ENCODE measurements at places on chromosomes 4 and X.

GRCh38 chrX:101164766-101165590 is 54.6 kb upstream of the DRP2 start:
- H3K4me1 ChIP-seq = no peaks in the 10 kb centered on the region
- no peaks in the 10 kb centered on the region for H3K27me3 ChIP-seq
- DNase-seq = no peak
- H3K27ac ChIP-seq = no peak overlapping the region

DNA sequence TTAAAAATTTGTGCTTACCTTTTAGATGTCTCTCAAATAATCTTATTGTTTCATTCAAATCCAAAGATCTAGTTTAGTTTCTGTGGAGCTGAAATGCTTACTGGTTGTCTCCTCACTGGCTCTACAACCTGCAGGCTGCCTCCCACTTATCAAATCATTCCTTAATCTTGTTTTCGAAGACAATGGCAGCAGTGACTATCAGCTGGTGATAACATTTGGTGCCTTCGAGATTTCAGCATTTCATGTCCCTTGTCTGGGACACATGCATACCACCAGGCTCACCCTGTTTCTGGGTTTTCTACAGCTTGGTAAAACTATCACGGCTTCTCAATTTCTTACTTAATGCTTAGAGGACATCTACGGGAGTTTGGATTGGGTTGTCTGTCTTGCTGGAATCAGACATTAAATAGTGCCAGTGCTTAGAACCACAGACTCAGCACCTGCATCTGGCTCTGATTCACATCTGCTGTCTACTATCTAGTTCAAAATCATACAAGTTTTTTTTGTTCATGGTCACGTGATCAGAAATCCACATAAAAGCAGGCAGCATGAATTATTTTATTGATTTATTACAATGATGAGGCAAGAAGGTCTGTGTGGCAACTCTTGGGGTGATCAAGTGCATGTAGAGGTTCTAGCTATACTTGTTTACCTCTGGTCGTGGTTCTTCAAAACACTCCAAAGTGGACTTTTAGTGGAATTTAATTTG is 32.0 kb upstream of the SMARCAD1 start:
- no peak overlapping the region for H3K27ac ChIP-seq
- no peak for DNase-seq
- no peak overlapping the region for H3K4me3 ChIP-seq
- no peaks in the 10 kb centered on the region for H3K4me1 ChIP-seq
- no peaks in the 10 kb centered on the region for H3K27me3 ChIP-seq

GRCh38 chr4:184811526-184812198 is 14.1 kb downstream of the ACSL1 start:
- DNase-seq = peak; percentile 80
- peaks cover 58% of the 10 kb centered on the region for H3K4me1 ChIP-seq
- H3K27ac ChIP-seq = peak overlapping the region; percentile 85
- no peaks in the 10 kb centered on the region for H3K36me3 ChIP-seq

DNA sequence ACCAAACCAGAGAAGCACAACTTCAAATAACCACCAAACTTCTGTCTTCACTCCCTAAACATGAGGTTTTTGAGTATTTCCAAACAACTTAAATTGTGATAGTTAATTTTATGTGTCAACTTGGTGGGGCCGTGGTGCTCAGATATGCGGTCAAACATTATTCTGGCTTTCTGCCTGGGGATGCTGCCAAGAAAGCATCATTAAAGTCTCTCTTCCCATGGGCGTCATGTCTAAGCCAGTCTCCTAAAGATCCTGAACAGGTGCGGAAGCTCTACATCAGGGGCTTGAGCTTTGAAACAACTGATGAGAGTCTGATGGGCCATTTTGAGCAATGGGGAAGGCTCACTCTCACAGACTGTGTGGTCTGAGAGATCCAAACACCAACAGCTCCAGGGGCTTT is 24.1 kb upstream of the SOD3 start:
- DNase-seq = no peak
- H3K4me1 ChIP-seq = peaks cover 3% of the 10 kb centered on the region

Measured in upper lobe of left lung (tissue), 6 donors.